ENCODE measurements at places on chromosomes 12 and 14.

GRCh38 chr14:104731320-104732294 is 7.6 kb downstream of the ADSS1 start:
- DNase-seq = no peak
- no peaks in the 10 kb centered on the region for H3K27me3 ChIP-seq
- H3K36me3 ChIP-seq = no peaks in the 10 kb centered on the region
- no peak overlapping the region for H3K4me3 ChIP-seq
- peak overlapping the region; percentile 57 for H3K27ac ChIP-seq
- peaks cover 4% of the 10 kb centered on the region for H3K4me1 ChIP-seq

DNA sequence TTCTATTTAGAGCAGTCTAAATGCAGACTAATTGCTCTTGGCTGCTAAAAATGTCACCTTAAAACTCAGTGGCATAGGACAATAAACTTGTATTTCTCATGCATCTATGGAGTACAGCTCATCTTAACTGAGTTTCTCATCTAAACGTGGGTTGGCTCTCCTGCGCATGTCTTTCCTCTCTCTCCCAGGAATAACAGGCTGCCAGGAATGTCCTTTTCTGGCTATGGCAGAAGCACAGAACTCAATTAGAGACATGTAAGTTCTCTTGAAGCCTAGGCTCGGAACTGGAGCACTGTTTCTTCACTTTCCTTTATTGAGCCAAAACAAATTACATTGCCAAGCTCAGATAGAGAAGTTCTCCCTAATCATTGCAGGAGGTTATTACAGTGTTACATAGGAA is 722.3 kb upstream of the FLRT2 start:
- no peak overlapping the region for H3K27ac ChIP-seq
- no peak overlapping the region for H3K4me3 ChIP-seq
- no peaks in the 10 kb centered on the region for H3K27me3 ChIP-seq
- H3K36me3 ChIP-seq = no peaks in the 10 kb centered on the region
- DNase-seq = no peak
- no peaks in the 10 kb centered on the region for H3K4me1 ChIP-seq

DNA sequence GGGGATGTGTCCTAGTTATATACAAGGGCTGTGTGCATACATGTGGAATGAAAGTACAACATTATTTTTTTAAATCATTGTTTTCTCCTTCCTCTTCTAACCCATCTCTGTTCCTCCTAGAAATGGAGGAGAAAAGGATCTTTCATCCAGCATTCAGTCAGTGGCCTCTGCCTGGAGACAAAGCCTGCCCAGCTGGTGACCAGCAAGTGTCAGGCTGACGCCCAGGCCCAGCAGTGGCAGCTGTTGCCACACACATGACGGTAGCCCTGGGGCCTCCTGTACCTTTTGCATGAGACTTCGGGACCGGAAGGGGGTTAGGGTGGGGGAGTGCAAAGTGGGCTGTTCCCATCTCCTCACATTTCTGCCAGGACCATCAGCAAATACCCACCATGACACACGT is 46.2 kb downstream of the ERH start:
- H3K36me3 ChIP-seq = no peaks in the 10 kb centered on the region
- H3K27me3 ChIP-seq = no peaks in the 10 kb centered on the region
- H3K4me3 ChIP-seq = no peak overlapping the region
- H3K27ac ChIP-seq = no peak overlapping the region
- H3K4me1 ChIP-seq = no peaks in the 10 kb centered on the region
- no peak for DNase-seq

- no peak for DNase-seq
- no peaks in the 10 kb centered on the region for H3K27me3 ChIP-seq
- H3K27ac ChIP-seq = peak within 1 kb of the TSS; percentile 73
Measured at GRCh38 chr14:93997082-93997481, at the start of gene CCDC197. TSS of gene CCDC197 (plus strand) at chr14:93997301. CDS start at chr14:93998132, 831 bp downstream.

GRCh38 chr14:86035882-86036281 is 505.9 kb downstream of the FLRT2 start:
- no peak for DNase-seq
- H3K4me1 ChIP-seq = no peaks in the 10 kb centered on the region
- H3K27me3 ChIP-seq = no peaks in the 10 kb centered on the region
- no peak overlapping the region for H3K27ac ChIP-seq

- H3K27ac ChIP-seq = peak overlapping the region; percentile 59
- H3K4me3 ChIP-seq = peak overlapping the region; percentile 5
- DNase-seq = peak; percentile 76
- H3K36me3 ChIP-seq = no peaks in the 10 kb centered on the region
- H3K27me3 ChIP-seq = no peaks in the 10 kb centered on the region
- peaks cover 12% of the 10 kb centered on the region for H3K4me1 ChIP-seq
Measured at GRCh38 chr14:103068351-103069073, 11.2 kb upstream of the CDC42BPB start.

DNA sequence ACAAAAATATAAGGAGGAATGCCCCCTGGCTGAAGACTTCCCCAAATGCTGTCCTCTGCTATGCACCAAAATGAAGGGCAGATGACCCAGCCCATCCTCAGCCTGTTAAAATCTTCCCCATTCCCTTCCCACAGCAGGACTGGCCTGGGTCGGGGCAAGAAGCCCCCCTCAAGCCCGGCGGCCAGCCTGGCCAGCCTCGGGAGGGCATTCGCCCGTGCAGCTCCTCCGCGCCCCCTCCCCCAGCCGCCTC is 413 bp downstream of the RARG start:
- no peaks in the 10 kb centered on the region for H3K27me3 ChIP-seq
- H3K4me3 ChIP-seq = peak overlapping the region; percentile 57
- H3K36me3 ChIP-seq = no peaks in the 10 kb centered on the region

GRCh38 chr12:64631197-64631596 is 20.9 kb downstream of the RASSF3 start:
- H3K27me3 ChIP-seq = no peaks in the 10 kb centered on the region
- no peaks in the 10 kb centered on the region for H3K36me3 ChIP-seq
- H3K4me1 ChIP-seq = peaks cover 4% of the 10 kb centered on the region
- no peak overlapping the region for H3K27ac ChIP-seq
- no peak for DNase-seq
- no peak overlapping the region for H3K4me3 ChIP-seq

- peaks cover 26% of the 10 kb centered on the region for H3K4me1 ChIP-seq
- no peaks in the 10 kb centered on the region for H3K36me3 ChIP-seq
- peak overlapping the region; percentile 27 for H3K27ac ChIP-seq
- DNase-seq = no peak
Measured at GRCh38 chr14:73977896-73978295, 27.8 kb downstream of the COQ6 start.

- H3K4me3 ChIP-seq = no peak overlapping the region
- H3K4me1 ChIP-seq = no peaks in the 10 kb centered on the region
- DNase-seq = no peak
- no peaks in the 10 kb centered on the region for H3K36me3 ChIP-seq
Measured at GRCh38 chr14:71220462-71220861, 313.2 kb downstream of the PCNX1 start.

DNA sequence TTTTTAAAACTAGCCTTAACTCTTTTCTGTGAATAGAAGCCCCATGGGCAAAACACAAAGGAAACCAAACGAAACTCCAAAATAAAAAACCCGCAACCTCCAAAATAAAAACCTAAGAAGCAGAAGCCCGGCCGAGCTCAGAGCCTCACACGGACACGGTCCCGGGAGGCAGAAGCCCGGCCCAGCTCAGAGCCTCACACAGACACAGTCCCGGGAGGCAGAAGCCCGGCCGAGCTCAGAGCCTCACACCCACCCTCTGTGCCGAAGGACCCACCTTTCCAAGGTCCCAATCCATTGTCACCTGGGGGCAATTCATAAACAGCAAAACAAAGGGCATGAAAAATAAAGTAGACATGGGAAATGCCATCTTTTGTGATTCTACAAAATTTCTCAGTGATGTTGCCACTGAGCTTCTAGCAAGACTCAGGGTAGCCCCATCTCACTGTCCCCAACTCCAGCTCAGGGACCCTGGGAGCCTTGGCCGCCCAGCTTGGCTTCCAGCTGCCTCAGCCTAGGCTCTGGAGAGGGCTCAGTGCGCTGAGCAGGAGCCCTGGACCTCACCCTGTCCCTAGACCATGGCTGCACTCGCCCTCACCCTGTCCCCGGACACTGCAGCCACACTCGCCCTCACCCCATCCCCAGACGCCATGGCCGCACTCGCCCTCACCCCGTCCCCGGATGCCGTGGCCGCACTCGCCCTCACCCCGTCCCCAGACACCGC is 82.2 kb downstream of the GALNT9 start:
- DNase-seq = no peak
- H3K4me1 ChIP-seq = no peaks in the 10 kb centered on the region
- H3K36me3 ChIP-seq = no peaks in the 10 kb centered on the region
- no peak overlapping the region for H3K27ac ChIP-seq

DNA sequence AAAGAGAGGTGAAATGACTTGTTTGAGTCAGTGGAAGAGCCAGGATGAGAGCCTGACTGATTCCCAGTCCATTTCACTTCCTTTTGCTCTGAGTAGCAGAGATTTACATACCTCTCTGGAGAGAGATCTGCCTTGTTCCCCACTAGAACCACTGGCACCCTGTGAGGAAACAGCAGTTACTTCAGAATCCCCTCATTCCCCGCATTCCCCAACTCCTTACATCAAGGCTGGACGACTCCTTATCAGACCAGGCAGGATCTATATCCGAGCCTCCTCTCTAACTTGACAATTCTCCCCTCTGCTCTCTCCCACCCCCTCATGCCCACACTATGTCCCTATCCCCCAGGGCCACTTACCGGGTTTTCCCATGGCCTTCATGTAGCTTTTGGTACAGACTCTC is 3.7 kb downstream of the RHEBL1 start:
- H3K27ac ChIP-seq = no peak overlapping the region
- no peak overlapping the region for H3K4me3 ChIP-seq
- H3K4me1 ChIP-seq = peaks cover 4% of the 10 kb centered on the region
- no peak for DNase-seq
- H3K36me3 ChIP-seq = no peaks in the 10 kb centered on the region
